ENCODE measurements at places on chromosomes 3 and 15.

DNA sequence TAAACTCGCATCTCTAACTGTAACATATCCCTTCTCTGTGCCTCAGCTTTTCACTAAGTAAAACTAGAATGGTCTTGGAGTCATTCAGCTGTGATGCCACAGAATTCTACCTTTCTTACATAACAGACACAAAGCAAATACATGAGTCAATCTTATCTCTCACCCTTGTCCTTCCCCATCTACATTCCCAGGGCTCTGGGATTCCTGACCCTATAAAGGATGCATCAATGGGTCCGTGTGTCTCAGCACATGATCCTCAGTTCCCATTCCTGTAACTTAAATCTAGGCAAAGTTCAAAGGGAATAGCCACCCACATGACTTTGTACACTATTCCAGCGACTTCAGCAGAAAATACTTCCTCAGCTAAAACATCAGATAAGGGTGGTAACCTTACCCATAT lies 11.8 kb upstream of the ARL8B start:
- DNase-seq = no peak

DNA sequence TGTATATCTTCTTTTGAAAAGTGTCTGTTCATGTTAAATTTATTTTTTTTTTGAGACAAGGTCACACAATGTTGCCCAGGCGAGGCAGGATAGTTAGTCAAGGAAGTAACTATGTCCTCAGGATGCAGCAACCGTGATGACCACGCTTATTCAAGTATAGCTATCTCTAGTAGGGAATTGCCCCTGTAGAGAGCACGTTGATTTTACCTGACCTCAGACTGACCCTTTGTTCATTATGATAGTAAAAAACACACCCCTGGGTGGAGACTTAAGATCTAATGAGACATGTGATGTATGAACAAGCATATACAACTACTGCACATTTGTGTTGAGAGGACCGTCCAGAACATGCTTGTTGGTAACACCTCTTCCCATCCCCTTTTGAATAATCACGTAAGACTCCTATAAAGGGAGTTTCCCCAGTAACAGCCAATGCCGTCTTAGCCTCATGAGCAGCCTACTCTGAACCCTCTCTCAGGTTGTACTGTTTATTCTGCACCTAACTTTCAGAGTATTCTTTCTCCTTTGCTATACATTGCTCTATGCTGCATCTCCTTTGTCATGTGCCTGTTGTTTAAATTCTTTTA lies 32.9 kb downstream of the ZNF621 start:
- no peak for DNase-seq

DNA sequence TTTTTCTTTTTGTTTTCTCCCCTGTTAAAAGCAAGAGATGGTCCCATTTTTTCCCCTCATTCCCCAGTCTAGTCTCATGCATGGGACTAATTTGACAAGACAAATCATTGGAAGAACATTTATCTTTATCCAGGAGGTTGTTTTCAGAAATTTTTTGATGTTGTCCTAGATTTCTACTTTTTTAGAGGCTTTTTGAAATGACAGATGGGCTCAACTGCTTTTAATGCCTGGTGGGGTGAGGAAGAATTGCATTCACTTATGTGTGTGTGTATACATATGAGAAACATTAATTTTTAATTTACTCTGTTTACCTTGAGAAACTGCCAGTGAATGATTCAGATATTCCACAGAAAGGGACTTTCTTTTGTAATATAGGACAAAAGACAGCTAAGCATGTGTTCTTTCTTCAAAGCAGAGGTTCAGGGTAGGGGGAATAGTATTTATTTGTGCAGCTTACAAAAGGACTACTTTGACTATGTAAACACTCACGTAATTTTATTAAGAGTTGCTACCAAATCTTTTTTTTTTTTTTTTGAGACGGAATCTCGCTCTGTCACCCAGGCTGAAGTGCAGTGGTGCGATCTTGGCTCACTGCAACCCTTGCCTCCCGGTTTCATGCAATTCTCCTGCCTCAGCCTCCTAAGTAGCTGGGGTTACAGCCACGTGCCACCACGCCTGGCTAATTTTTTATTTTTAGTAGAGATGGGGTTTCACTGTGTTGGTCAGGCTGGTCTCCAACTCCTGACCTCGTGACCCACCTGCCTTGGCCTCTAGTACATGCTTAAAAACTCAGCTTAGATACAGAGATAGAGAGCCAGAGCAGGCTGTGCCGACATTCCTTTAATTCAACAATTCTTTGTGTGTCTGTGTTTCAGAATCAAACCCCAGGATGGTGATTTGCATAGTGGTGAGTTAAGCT lies 130.1 kb upstream of the RARB start:
- no peak for DNase-seq

- no peak for DNase-seq
These were observed 137.1 kb upstream of the WNT5A start for GRCh38 chr3:55624238-55624637.

DNA sequence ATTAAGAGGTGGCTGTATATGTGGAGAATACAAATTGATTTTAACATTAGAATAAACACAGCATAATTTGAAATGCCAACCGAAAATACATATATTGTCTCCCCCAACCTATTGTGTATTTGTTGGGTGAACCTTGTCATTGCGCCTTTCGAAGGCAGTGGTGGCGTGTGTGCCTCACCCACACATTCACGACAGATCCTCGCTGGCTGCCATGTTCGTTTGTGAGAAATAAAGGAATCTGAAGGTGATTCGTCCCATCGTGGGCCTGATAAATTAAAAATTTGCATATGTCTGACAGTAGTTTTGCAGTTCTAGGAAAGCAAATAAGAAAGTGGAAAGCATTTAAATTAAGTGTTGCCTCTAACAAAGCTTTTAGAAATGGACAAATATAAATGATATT lies 222.8 kb upstream of the TOPAZ1 start:
- DNase-seq = no peak

- no peak for DNase-seq
These were observed 298.2 kb downstream of the KBTBD8 start for GRCh38 chr3:67296039-67296892.

DNA sequence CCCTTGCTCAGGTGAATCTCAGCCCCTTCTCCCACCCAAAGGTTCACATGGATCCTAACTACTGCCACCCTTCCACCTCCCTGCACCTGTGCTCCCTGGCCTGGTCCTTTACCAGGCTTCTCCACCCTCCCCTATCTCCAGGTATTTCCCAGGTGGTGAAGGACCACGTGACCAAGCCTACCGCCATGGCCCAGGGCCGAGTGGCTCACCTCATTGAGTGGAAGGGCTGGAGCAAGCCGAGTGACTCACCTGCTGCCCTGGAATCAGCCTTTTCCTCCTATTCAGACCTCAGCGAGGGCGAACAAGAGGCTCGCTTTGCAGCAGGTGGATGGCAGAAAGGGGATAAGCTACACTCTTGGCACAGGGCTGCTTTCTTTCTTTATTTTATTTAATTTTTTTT lies 4.5 kb downstream of the FAM131A start:
- DNase-seq = peak; percentile 17

DNA sequence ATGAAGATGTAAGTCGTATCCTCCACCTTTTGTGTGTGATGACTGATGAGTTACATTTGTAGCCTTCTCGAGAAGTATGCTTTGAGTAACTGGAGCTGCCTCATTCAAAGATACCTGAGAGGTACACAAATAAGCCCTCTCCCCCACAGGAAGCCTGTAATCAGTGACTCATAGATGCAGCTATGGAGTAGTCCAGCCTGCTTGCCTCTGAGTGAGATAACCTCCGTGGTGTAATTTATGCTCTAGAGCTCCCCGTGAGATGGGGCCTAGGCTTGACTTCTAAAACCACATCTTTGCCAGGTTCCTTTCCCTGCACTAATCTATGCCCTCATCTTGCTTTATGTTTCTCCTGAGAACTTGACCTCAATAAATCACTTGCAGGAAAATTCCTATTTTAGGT lies 291.7 kb downstream of the SUCLG2 start:
- DNase-seq = no peak

GRCh38 chr3:17935222-17935621 lies 192.8 kb upstream of the TBC1D5 start:
- DNase-seq = no peak

DNA sequence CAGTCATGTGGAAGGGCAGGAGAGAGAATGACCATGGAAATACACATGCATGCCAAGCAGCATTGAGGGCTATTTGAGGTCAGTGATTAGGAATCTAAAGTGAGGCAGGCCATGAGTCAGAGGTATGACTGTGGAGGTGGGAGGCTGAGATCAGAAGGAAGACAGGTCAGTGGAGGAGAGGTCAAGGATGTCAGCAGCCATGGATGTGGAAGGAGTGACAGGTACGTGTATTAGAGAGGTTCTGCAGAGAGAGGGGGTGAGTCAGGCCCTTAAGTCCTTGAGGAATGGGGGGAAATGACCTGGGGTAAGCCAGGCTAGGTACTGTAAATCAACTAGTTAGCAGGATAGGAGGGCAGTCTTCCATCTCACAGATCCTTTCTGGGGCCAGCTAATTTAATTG lies 166.6 kb downstream of the ANO10 start:
- DNase-seq = no peak

DNA sequence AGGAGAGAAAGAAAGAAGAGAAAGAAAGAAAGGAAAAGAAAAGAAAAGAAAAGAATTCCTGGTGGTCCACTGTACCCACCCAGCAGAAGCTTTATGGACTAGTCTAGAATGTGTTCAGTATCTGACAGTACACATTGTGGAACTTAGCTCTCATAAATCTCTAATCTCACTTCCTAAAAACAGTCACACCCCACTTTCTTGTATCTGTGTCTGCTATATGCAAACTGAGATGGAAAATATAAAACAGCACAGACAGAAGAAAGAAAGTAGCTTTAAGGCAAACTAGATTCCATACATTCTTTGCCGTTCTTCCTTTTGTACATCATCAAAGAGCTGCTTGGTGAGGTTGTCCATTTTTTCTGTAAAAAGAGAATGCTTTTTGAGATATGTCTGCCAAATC lies 41.1 kb upstream of the GNB5 start:
- no peak for DNase-seq

DNA sequence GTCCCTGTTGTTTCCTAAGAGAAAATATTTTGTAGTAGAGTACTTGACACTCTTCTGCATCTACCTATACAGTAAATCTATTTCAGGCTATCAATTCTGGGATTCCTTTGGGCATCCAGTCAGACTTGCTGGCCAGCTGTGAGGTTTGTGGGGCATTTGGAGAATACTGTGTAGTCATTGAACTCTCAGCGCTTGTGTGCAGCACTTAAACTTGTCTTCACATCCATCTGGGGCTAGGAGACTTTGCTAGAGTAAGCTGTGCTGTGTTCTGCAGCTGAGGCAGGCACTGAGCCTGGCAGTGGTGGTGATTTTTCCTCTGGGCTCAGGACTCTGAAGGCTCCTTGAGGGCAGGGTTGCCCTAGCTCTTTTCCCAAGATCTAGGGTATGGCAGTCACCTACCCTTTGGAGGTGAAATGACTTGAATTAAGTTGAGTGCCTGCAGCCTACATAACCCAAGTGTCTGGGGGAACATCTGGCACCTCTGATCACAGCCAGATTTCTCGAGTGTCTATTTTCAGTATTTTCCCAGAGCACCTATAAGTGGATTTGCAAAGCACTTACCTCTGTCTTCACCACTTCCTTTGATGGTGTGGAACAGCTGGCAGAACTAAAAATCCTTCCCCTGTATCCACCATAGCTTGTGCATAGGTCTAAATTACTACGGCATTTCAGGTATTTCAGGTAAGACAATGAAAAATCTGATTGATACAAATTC lies 19.3 kb downstream of the CLSTN2 start:
- DNase-seq = no peak

DNA sequence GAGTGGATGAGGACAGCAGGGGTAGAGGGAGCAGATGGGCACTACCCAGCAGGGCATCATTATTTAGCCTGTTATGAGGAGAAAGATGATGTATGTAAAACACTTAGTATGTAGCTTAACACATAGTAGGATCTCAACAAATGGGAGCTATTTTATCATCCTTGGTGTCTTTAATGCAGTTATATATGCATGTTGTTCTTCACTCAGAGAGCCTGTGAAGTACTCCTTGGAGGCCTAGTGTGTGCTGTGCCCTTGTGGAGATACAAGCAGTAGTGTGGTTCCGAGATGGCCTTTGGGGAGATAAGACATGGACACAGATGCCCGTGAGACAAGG lies 124.2 kb downstream of the LIPC start:
- no peak for DNase-seq

DNA sequence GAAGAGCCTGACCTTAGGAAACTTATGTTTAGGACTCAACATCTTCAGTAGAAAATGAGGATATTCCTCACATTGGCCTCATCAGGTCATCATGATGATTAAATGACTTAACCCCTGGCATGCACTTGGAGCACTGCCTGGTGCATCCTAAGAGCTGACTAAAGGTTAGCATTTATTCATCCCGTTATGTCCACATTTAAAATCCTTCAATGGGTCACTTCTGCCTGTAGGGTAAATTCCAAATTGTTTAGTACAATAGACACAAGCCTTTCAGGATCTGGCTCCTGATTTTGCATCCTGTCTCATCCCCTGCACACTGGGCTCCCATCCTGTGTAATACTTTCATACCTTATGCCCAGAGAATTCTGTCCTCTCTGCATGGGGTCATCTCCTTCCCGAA lies 195.2 kb upstream of the MCTP2 start:
- DNase-seq = no peak

GRCh38 chr3:24521420-24522145 lies 26.9 kb upstream of the THRB start:
- no peak for DNase-seq

DNA sequence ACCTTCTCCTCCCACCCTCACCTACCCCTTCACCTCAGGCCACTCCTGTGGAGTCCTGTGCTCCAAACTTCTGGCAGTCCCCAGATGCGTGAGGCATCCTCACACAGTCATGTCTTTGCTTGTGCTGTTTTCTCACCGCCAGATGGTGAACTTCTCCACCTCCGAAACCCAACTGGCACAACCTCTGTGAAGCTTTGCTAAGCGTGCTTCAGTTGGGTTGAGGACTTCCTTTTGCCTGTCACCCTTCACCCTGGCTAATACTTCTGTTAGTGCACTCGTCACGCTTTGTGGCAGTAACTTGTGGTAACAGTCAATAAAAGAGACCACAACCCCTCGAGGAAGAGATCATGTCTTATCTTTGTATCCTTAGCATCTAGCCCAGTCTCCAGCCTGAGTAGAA lies 42.0 kb upstream of the SKOR1 start:
- DNase-seq = no peak
